ENCODE measurements at places on chromosomes 1 and 21. TPM values are rescaled to one million over a fixed set of nuclear protein-coding genes. Genes with fewer than 3 reads are reported as not detected.

PIAS3 gene
- 38.2 TPM for total RNA-seq

DNA sequence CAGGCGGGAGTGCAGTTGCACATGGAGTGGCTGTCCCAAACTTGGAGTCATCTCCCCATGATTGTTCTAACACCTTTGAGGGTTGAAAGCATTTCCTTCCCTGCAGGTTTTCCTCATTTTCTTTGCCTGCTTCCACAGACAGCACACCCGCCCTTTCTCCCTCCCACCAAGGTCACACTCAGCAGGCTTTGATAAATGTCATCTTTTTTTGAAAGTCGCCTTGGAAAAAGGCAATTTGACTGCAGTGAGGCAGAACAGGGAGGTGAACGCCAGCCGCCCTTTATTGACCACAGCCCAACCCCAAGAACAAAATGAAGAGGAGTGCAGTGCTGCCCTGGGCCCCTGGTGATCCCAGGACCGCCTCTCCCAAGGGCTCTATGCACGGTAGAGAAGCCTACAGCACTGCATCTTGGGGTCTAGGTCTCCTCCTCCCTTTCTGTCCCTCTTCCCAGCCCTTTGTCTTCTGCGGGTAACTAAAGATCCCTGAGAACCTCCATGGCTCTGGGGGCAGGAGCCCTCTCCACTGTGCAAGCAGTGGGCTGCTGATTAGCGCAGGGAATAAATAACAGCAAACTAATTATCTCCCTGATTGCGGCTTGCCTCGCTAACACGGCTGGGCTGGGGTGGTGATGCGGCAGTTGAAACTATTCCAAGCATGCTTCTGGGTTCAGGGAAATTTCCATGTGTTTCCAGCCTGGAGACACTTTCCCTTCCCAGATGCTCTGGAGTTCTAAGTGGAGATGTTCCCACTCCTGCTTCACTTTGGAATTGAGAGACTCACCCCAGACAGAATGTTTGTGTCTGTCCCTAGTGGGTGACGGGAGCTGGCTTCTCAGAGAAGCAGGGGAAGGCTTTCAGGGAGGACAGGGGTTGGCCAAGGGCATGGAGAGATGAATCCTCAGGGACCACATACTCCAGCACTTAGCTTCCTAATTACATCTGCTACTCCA is 11.8 kb upstream of the AMIGO1 start:
- H3K4me1 ChIP-seq: peaks cover 10% of the 10 kb centered on the region
- H3K27ac ChIP-seq: no peak overlapping the region
- H3K4me3 ChIP-seq: no peak overlapping the region
- DNase-seq: no peak
- no peaks in the 10 kb centered on the region for H3K36me3 ChIP-seq

BTBD19 gene
- 26.7 TPM for total RNA-seq

LRRC71 gene
- total RNA-seq: not detected

AMY1A gene
- total RNA-seq: not detected

DNA sequence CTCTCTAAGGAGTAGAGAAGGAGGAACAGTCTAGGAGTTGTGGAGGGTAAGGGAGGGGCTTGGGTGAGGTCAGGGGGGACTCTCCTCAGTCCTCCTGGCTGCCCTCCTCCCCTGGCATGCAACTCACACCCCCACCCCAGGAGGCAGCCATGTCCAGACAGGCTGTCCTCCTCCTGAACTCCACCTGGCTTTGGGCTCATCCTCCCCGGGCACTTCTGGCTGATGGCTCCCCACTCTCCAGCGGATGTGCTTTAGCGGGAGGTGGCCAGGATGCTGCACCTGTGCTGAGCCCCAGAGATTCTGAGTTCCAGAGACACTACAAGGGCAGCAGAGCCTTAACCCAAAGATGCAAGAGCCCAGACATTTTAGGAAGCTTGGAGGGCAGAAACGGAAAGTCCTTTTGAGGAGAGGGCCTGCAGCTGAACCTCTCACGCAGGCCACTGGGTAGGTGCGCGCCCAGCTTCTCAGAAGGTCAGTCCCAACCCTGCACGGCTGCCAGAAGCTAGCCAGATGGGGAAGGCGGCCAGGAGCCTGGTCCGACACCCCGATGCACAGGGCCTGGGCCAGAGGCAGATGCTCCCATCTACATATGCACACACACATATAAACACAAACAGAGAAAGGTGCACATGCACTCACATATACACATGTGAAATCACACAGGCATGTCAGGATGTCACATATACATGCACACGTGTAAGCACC is 83.4 kb downstream of the PDE9A start:
- H3K4me3 ChIP-seq: no peak overlapping the region
- H3K4me1 ChIP-seq: peaks cover 38% of the 10 kb centered on the region
- H3K27ac ChIP-seq: no peak overlapping the region
- DNase-seq: no peak
- no peaks in the 10 kb centered on the region for H3K27me3 ChIP-seq

- no peak overlapping the region for H3K4me3 ChIP-seq
- no peak for DNase-seq
- no peak overlapping the region for H3K27ac ChIP-seq
- H3K36me3 ChIP-seq: no peaks in the 10 kb centered on the region
Observed at GRCh38 chr1:20602851-20603450, 14.1 kb downstream of the CDA start.

PTGER3 gene
- 3.1 TPM for total RNA-seq

DNA sequence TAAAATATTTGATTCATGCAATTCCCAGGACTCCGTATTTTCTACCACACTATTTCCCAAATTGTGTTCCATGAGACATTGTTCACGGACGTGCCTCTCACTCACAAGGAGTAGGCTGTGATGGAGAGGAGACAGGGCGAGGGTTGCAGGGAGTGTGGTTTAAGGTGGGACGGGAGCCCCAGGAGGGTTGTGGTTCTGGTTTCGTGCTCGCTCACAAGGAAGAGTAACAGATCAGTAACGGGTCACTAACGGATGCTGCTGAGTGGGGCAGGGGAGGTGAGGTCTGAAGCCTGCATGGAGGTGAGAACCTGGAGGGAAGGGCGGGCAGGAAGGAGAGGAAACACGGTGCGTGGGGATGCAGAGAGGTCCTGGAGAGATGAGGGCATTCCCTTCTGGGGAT is 28.8 kb downstream of the TFF3 start:
- no peak for DNase-seq
- peaks cover 11% of the 10 kb centered on the region for H3K27me3 ChIP-seq
- no peak overlapping the region for H3K27ac ChIP-seq
- H3K4me1 ChIP-seq: peaks cover 6% of the 10 kb centered on the region

Data from progenitor cell of endocrine pancreas (in vitro differentiated cells).